ENCODE measurements at places on chromosomes 7 and 10.

- no peak for DNase-seq
These were observed 123.1 kb downstream of the GNAI1 start for GRCh38 chr7:80257756-80258155.

DNA sequence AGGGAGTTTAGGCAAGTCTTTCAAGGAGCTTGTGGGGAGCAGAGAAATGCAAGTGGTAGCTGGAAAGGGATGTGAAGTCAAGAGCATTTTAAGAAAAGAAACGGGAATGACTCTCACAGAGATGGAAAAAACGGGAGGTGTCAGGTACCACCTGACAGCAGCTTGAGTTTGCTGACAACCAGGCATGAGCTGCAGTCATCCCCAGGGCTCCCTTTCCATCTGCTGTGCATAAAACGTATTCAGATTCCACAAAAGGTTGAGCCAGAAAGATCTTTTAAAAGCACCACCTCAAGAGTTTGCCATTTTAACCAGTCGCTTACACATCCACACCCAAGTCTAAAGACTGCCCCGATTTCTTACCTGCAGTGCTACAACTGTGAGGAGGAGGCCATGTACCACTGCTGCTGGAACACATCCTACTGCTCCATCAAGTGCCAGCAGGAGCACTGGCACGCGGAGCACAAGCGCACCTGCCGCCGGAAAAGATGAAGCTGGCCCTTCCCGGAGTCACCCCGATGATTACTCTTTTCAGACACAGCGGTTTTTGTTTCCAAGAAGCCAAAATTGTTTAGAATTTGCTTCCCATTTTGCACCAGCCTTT, 116.8 kb downstream of the ZMYND11 start:
- DNase-seq = no peak

GRCh38 chr10:71081912-71082311, 130.5 kb upstream of the UNC5B start:
- DNase-seq = no peak

- DNase-seq = no peak
These were observed 7.6 kb downstream of the CYCS start for GRCh38 chr7:25117226-25118047.

GRCh38 chr10:45553155-45553554, 119.4 kb downstream of the ZFAND4 start:
- DNase-seq = no peak

- DNase-seq = no peak
These were observed 15.4 kb upstream of the HTR5A start for GRCh38 chr7:155054761-155055160.

Data from ascending aorta (tissue), 2 donors.